ENCODE measurements at places on chromosomes 12 and 14.
A peak's percentile ranks its signal among the peaks of the same experiment; 100 is the strongest.

DNA sequence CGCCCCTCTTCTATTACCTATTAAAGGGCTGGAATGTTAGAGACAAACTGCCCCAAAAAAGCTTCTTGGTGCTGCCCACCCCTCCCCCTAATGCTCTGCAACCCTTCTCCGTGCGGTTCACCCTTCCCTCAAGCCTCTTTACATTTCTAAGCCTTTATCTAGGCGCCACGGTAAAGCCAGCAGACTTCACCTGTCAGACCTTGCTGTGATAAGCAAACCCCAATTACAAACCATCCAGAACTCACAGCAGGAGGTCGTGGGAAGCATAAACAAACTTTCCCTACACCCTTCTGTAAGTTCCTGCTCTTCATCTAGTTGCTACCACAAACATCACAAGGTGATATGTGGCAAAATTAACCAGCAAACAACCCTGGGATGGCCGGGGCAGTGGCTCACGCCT is 56.8 kb downstream of the MOK start:
- DNase-seq, result no peak

- DNase-seq, result no peak
Observed at GRCh38 chr12:105865886-105866285, 272.9 kb downstream of the NUAK1 start.

GRCh38 chr12:129941618-129942017 is 37.8 kb upstream of the TMEM132D start:
- no peak for DNase-seq

DNA sequence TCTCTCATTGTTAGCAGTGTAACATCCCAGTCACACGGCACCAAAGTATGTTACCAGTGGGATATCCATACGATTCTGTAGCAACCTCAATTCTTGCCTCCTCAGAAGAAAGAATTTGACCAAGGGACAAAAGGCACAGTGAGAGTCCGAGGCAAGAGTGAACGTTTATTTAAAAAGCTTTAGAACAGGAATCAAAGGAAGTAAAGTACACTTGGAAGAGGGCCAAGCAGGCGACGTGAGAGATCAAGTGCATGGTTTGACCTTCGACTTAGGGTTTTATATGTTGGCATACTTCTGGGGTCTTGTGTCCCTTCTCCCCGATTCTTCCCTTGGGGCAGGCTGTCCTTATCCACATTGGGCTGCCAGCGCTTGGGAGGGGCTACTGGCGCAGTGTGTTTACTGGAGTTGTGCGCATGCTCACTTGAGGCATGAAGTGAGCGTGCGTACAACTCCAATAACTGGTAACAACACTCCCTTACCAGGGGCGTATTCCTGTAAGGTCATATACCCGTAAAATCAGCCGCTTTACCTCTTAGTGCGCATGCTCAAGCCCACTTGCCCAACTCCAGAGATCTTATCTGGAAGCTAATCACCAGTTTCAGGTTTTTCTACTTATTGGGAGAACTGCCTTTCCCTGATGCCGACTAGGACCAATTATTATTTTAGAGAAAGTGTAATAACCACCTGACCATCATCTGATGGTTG is 71.7 kb downstream of the FAR2 start:
- DNase-seq, result no peak

GRCh38 chr12:47377414-47378221 is 297.9 kb upstream of the AMIGO2 start:
- peak; percentile 87 for DNase-seq

DNA sequence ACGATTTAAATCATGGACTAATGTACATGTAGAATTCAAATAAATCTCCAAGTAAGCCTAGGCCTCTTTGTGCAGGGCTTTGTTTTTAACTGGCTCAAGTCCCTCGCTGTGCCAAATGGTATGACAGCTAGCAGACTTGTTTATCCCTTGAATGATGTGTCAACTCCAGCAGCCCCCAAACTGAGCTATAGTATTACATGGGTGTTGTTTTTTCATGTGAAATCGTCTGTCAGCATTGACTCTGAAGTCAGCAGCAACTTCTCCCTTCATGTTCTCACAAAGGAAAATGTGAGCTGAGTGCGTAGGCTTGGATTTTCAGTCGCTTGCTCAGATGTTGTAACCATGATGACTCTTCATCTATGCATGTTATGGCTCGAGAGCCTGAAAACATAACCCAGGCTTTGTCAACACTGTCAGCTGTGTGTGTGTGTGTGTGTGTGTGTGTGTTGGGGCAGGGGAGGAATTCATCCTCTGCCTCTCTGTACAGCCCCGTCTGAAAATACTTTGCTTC is 73.3 kb downstream of the PTHLH start:
- no peak for DNase-seq

- peak; percentile 88 for DNase-seq
Observed at GRCh38 chr12:123388177-123388950, 4.4 kb downstream of the KMT5A start.

GRCh38 chr14:66121859-66122258 is 364.3 kb upstream of the CCDC196 start:
- DNase-seq, result no peak

DNA sequence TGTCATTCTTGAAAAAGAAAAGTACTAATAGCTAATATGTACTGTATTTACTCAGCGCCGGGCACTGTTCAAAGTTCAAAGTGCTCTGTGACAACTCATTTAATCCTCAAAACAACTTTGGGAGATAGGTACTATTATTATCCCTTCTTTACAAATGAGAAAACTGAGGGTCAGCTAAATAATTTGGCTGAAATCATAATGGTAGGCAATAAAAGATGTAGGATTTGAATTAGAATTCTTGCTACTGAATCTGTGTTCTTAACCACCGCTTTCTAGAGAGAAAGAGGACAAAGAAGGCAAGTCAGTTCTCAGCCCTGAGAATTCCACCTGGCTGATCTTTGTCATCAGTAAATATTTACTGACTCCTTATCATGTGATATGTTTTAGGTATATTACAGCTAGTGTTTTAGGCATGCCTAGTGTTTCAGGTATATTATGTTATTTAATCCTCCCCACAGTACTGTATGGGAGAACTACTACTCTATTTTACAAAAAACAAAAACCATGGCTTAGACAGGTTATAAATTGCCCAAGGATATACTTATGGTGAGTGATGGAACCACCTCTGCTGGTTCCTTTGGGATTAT is 205.7 kb upstream of the GZMB start:
- DNase-seq, result no peak

DNA sequence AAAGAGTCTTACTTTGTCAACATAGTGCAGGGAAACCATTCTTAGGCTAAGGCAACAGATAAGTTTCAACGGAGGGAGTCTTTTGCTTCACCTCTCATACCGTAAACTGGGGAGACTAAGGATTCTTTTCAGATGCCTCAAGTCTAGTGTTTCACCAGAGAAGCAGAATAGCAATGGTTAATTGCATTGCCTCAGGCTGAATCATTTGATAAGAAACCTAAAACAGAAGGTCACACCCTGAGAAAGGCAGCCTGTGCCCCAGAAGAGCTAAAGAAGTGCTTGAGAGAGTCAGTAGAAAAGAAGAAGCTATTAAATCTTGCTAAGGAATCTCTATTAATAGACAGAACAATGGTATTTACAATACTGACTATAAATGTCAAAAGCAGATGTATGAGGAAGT is 21.8 kb upstream of the ATXN7L3B start:
- no peak for DNase-seq

DNA sequence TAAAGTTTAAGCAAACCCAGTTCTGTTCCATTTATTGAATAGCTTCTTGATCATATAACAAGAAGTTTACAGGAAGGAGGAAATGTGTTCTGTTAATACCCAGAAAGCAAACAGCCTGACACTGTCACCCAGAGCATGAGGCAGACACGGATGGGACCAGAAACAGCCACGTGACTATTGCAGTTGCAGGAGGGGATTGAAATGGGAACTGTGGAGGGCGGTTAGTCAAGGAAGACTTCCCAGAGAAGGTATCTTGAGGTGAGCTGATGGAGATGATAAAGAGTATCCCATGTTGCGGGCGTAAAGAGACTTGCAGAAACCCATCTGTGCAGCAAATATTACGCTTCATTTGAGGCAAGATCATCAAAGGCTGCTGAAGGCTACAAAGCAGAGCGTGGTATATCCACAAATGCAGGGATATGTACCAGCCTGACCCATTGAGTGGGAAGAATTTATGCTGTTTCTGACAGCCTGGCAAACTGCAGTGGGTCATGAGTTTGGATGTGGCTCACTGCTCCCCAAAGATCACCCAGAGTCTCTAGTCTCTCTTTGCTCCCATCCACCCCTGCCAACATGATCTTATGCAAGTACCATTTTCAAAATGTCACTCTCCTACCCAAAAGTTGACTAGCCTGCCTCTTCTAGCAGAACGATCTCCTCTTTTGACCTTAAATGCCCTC is 20.7 kb downstream of the KRT76 start:
- DNase-seq, result no peak

GRCh38 chr12:20212658-20213555 is 155.4 kb upstream of the PDE3A start:
- DNase-seq, result peak; percentile 84

GRCh38 chr14:105136401-105137322 is 31.9 kb downstream of the JAG2 start:
- no peak for DNase-seq

- DNase-seq, result no peak
Observed at GRCh38 chr12:132491138-132491663, 1.2 kb downstream of the FBRSL1 start.

DNA sequence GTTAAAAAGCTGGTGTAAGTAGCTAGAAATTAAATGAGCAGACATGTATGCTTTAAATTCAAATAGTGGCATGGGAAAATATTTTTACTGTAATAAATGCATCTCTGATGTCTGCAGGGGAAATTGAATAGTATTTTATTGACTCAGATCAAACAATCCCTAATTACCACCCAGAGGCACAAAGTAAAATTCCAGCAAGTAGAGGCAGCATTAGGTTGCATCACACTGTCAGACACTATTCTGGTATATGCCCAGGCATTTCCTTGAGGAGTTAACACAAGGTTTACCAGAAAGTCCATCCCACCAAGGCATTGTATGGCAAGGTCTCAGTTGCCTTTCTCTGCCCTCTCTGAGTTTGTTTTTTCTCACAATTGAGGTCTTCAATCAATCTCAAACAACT is 201.6 kb upstream of the KITLG start:
- no peak for DNase-seq

GRCh38 chr14:59013672-59014298 is 174.7 kb upstream of the DAAM1 start:
- no peak for DNase-seq

DNA sequence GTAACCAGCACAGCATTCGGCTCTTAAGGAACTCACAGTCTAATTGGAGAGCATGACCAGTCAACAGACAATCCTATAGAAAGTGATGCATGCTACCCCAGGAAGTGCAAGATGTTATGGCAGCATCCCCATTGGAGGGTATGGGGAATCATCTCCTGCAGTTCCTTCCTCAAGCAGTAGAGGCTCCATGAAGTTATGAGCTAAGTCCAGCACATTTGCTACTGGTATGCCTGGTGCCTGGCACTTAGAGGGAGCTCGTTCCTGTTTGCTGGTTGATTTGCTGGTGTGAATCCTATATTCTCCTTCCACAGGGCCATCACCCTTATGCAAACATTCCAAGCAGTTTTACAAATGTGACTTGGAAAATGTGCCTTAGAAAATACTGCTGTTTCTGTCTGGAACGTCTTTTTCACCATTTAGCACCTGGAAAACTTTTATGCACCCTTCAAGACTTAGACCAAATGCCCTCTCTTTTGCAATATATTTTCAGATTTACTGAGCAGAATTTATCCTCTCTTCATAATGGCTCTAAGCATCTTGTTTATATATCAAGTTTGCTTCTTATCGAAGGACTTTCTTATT is 136.1 kb upstream of the WSCD2 start:
- no peak for DNase-seq

- DNase-seq, result peak; percentile 63
Observed at GRCh38 chr12:53696285-53696654, 20.4 kb upstream of the ATP5MC2 start.

DNA sequence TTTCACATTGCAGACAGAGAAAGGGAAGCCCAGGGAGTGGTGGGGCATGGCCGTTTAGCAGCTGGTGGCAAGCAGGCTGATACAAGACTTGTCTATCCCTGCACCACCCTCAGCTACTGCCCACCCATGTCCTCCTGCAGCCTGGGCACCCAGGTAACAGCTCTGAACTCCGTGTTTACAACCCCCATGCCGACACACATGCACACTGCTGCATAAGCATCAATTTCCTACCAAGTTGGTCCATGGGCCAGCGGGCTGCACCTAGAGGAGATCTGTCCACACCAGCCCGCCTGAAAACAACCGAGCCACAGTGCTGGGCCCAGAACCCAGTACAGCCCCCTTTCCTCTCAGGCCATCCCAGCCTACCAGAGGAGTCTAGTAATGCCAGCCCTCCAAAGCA is 75.9 kb upstream of the C14orf180 start:
- DNase-seq, result no peak

GRCh38 chr12:123051556-123051955 is 71.1 kb downstream of the ARL6IP4 start:
- DNase-seq, result no peak

DNA sequence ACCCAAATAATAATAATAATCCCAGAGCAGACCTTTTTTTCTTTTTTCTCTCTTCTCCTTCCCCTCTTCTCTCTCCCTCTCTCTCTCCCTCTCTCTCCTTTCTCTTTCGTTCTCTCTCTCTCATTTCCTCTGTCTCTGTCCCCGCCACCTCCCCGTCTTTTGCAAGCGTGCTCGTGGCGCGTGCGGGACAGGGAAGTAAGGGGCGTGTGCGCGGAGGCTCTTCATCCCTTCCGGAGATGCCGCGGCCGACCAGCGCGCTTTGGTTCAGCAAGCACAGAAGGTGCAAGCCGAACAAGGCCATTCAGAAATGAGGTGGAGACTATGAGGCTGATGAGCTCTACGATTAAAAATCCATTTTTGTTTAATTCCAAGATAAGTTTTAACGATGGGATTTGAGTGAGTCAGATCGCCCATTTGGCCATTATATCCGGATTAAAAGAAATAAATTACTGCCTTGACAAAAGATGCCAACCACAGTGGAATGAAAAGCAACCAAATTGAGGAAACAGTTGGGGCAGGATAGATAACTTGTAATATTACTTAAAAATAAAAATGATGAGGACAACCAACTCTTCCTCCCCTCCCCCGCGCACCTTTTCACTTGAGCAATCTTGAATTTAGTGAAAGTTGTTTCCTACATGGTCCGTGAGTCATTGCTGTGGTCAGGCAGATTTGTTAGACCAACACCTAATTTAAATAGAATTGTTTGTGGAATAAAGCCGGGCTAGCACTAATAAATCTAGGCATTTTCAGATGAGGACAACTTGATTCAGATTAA is 1.2 kb upstream of the AMIGO2 start:
- DNase-seq, result peak; percentile 69

GRCh38 chr12:39798977-39799376 is 179.4 kb upstream of the ABCD2 start:
- no peak for DNase-seq

DNA sequence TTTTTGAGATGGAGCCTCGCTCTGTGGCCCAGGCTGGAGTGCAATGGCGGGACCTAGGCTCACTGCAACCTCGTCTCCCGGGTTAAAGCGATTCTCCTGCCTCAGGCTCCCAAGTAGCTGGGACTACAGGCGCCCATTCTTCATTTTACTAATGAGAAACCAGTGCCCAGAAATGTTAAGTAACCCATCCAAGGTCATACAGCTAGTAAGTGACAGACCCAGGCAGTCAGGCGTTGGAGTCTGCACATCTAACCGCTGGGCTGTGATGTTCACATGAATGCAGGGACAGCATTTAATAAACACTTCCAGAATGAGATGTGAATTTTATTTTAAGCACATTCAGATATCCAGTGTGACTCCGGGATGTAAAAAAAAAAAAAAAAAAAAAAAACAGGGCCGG is 1.3 kb upstream of the TRIP11 start:
- DNase-seq, result no peak

Measured in heart left ventricle (tissue), 16 donors.